Dorsolateral prefrontal cortex (tissue), 122 donors: ENCODE measurements at places on chromosomes 12 and 14. TPM values are rescaled to one million over a fixed set of nuclear protein-coding genes. Genes with fewer than 3 reads are reported as not detected.

SPIC gene
- total RNA-seq, result not detected

CIROP gene
- total RNA-seq, result 0.23 TPM

KIF5A gene
- total RNA-seq, result 859 TPM

LTBP2 gene
- total RNA-seq, result 0.84 TPM
